A549 (cell line): ENCODE measurements at places on chromosomes 4 and X.
A peak's percentile ranks its signal among the peaks of the same experiment; 100 is the strongest.

GRCh38 chrX:9566150-9566621, 101.3 kb downstream of the TBL1X start:
- peak; percentile 69 for DNase-seq

GRCh38 chrX:68183612-68184214, 249.6 kb downstream of the OPHN1 start:
- DNase-seq: peak; percentile 12

DNA sequence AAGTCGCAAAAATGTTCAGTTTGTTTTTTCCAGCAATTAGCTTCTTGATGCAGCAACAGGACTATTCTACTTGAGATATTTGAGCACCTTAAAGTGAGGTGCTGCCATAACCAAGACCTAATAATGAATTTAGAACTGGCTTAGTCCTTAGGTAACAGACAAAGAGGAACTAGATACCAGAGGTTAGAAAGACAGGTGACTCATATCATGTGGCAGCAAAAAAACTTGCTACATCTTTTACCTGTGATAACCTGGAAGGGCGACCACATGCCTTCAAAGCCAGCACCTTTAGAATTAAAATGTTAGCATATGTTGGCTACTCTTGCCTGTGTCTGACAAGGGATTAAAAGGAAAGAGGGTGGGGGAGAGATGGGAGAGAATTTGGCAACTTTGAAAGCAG, 90.4 kb downstream of the ARHGAP6 start:
- DNase-seq: no peak

DNA sequence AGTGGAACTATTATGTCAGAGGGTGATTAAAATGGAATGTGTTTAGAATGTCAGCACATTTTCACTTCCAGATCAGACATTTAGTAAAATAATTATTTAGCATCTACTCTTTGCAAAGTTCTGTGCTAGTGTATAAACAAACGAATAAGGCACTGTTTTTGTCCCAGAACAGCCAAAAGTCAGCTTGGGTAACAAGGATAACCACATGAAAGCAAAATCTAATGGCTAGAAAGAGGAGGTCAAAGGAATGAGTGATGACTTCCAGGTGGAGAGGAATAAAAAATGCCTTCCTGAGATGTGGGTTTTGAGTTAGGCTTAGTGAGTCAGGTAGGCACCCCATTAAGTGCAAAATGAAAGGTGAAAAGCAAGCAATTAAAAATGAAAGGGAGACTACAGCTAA, 112.6 kb downstream of the ATP10D start:
- DNase-seq: no peak

- no peak for DNase-seq
These were observed 57.4 kb upstream of the CLCN4 start for GRCh38 chrX:10099411-10099810.

DNA sequence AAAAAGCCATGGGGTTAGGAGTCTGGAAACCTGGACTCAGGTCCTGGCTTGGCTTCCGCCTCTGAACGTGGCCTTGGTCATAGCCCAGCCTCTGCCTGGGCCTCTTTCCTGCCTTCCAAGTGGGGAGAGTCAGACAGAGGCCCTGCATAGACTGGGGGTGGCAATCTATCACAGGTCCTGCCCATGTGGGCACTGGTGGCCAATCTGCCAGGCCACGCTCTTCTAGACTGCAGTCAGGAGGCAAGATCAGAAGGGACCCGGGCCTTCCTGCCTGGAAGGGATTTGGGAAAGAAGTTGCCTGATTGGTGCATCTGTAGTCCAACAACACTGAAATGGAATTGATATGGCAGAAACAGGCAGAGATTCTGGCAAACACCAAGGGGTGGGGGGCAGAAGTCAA, 46.1 kb downstream of the CNGA2 start:
- no peak for DNase-seq

- no peak for DNase-seq
These were observed 45.1 kb upstream of the HSD17B10 start for GRCh38 chrX:53479301-53479700.

DNA sequence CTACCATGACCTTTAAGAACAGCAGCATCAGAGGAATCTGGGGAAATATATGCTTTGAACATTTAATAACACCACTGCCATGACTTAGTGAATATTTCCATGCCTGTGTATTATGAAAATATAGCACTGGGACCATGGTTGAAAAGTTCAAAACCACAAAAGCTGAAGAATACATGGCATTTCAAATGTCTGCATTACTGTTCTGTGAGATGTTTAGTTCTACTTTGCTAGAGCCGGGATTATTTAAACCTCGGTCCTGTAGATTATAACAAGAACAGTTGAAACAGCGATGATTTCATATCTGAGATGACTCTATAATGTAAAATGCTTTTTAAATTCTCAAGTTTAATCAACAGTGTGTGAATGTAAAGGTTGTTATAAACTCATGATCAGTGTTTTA, 126.7 kb upstream of the AGA start:
- DNase-seq: no peak

GRCh38 chr4:47664051-47664826, 173.6 kb downstream of the CORIN start:
- no peak for DNase-seq

DNA sequence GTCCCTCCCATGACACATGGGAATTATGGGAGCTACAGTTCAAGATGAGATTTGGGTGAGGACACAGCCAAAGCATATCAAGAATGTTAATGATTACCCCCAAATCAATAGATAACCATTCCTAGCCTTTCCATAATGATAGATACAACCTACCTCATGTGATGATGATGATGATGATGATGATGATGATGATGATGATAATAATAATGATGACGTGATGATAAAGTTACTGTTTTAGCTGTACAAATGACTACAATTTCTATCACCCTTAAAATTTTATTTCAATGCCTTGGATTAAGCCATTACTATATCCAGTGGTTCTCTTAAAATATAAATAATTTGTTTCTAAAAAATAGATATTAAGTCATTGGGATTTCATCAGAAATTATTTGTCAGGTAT, 55.2 kb upstream of the NLGN4X start:
- DNase-seq: no peak

DNA sequence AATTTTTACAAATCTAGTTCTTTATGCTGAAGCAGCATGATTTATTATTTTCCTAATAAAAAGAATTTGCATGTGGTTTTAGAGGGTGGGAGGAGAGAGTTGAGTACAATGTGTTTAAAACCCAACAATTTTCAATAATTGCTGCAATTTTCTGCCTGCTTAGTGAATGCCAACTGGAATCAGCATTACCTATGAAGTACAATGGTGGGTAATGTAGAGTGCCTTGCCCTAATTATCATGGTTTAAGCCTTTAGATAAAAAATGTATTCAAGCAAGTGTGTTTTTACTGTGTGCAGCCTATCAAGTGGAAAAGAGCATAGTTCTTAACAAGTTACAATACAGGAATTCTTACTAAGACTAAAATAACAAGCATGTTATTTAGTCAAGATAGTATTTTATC, 77.9 kb upstream of the ANKRD50 start:
- DNase-seq: no peak

DNA sequence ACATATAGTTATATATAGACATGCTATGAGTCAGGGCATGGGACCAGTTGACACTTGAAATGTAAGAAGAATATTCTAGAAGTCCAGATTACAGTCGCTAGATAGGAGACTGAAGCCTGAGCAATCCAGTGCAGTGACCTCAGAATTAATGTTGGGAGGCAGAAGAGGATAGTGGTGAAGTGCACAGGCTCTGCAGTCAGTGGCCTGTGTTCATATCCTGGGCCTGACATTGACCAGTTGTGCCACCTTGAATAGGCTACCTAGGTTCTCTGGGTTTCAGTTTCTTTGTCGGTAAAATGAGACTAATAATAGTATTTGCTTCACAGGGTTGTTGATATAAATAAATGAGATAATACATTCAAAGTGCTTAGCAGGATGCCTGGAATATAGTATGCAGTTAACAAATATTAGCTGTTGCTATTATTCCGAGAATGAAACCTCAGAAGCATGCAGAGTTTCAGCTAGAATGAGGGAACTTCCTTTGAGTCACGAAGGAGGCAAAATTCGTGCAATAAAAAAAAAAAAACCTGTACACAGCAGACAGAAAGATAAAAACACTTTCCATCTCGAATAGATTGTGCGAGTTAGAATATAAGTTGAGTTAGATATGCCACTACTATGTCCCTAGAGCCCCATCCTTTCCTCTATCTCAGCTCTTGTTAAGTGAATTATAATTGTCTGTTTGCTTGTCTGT, 4.0 kb upstream of the SH2D1A start:
- no peak for DNase-seq

GRCh38 chrX:6941041-6941440, 206.5 kb upstream of the STS start:
- DNase-seq: no peak

GRCh38 chr4:48490012-48490679, at the start of gene ZAR1:
Gene ZAR1, plus strand, starts transcription at chr4:48490252. Its CDS starts 40 bp downstream, at chr4:48490292.
- no peak for DNase-seq

GRCh38 chr4:46550471-46550870, 160.5 kb upstream of the GABRA2 start:
- DNase-seq: no peak

DNA sequence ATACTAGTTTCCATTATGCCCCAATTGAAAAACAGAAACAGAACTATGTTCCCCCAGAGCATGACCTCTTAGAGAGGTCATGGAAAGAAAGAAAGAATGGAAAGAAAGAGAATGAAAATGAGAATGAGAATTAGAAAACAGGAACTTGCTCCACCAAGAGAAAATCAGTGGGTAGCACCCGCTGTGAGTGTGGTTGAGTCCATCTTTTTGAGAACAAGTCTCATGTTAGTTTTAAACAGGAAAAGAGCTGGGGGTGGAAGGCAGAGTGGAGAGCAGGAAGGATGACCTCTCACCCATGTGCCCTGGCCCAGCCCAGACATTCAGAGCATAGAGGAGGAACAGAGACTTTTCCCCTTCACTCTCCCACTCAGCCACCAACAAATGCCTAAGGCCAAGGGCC, 4.9 kb downstream of the GSX2 start:
- no peak for DNase-seq
